ENCODE measurements at places on chromosomes 1 and 21.
A peak's percentile ranks its signal among the peaks of the same experiment; 100 is the strongest.

DNA sequence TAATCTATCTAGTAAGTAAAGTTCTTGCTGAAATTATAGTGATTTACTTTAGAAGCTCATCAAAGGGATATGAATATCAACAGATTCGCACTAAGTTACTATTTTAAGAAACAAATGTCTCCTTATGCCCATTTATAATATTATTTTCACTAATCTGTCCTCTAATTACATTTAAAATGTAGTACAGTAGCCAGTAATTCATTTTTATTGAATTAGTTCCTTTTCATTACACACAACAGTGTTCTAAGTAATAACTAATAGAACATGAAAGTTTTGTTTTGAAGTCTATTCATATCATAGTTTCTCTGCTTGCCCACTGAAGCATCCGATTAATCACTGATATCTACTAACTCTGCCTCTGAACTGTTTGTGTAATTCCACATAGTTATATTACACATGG is 225.8 kb downstream of the NEGR1 start:
- DNase-seq: no peak

DNA sequence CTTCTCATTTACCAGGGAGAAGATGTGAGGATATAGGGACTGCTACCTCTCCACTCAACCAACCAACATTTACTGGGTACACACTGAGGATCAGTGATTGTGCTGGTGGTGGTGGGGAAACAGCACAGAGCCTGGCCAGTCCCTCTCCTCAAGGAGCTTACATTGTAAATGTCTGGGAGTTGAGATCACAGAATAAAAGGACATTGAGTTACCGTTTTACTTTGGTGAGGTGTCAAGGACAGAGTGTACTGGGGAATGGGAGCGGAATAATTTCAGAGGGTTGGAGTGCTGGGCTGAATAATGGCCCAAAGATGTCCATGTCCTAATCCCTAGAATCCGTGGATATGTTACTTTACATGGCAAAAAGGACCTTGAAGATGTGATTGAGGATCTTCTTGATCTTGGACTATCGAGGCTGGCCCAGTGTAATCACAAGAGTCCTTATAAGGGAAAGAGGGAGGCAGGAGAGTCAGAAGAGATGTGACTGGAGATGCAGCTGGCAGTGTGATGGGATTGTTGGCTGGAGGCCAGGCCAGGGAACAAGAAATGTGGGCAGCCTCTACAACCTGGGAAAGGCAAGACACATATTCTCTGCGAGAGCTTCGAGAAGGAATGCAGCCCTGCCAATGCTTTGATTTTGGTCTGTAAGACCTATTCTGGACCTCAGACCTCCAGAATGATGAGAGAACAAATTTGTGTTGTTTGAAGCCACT is 26.6 kb upstream of the RWDD3 start:
- no peak for DNase-seq

GRCh38 chr1:92315766-92316599 is 17.1 kb downstream of the RPAP2 start:
- DNase-seq: no peak

DNA sequence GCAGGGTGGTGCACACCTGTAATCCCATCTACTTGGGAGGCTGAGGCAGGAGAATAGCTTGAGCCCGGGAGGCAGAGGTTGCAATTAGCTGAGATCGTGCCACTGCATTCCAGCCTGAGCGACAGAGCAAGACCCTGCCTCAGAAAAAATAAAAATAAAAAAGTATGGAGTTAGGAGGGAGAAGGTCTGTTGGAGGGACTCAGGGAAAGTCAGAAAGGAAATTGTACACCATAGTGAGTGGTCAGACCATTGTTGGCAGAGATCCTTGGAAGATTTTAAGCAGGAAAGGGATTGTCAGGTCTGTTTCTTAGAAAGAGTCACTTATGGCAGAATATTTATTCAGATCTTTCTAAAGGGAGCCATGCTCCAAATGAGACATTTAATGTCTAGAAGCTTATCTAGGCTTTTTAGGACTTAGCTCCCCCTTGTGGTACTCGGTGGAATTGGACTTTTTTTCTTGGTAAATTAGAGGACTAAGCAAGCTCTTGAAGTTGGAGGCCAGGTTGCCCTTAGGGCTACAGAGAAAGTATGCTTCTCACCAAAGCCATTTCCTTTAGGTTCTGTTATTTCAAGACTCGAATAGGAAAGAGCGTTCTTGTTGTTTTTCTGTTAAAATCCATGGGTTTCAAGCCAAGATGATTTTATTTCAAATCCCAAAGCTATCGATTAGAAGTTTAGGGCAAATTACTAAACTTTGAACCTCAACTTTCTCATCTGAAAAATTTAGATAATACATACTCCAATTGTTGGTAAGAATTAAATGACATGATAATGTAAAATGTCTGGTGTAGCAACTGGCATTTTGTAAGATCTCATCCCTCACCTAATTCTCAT is 16.5 kb downstream of the MIA3 start:
- DNase-seq: peak; percentile 96

DNA sequence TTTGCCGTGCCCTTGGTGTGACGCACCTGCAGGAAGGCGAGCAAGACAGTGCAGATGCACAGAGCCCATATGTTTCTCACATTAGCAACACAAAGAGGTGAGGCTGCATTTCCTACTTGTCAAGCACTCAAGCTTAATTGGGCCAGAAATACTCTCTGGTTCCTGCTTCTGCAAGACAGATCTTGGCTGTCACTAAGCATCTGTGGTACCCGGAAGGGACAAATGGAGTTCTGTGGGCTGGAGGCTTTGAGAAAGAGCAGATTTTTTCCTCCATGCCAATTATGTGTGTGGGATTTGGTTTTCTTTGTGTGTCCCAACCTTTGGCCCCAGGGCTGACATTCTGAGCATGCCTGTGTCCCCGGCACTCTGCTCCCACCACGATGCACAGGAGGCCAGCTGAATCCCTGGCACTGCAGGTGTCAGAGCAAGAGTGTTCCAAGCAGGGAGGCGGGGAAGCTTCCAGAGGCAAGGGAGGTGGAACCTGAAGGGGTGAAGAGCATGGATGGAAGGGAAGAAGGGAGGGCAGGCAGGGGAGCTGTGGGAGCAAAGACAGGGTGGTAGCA is 52.0 kb upstream of the STUM start:
- no peak for DNase-seq

- no peak for DNase-seq
These were observed 9.3 kb downstream of the NEK7 start for GRCh38 chr1:198165927-198166647.

GRCh38 chr21:42781150-42781970 is 98.0 kb downstream of the WDR4 start:
- DNase-seq: peak; percentile 62

DNA sequence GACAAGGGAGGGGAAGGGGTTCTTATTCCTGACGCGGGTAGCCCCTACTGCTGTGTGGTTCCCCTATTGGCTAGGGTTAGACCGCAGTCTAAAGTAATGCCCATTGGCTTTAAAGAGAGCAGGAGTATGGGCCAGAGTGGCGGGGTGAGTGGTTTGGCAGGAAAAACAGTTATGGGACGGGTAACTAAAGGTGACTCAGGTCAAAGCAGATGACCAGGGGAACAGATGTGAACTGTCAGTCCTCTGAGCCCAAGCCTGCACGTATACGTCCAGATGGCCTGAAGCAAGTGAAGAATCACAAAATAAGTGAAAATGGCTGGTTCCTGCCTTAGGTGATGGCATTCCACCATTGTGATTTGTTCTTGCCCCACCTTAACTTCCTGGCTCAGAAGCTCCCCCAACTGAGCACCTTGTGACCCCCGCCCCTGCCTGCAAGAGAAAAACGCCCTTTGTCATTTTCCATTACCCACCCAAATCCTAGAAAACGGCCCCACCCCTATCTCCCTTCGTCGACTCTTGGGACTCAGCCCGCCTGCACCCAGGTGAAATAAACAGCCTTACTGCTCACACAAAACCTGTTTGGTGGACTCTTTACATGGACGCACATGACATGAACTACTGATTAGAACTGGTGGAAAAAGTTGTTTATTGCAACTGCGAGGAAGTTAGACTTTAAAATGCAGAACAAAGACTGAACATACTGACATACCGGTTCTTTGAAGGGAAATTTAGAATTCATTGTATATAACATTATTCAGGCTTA is 758 bp upstream of the ATAD3B start:
- no peak for DNase-seq

DNA sequence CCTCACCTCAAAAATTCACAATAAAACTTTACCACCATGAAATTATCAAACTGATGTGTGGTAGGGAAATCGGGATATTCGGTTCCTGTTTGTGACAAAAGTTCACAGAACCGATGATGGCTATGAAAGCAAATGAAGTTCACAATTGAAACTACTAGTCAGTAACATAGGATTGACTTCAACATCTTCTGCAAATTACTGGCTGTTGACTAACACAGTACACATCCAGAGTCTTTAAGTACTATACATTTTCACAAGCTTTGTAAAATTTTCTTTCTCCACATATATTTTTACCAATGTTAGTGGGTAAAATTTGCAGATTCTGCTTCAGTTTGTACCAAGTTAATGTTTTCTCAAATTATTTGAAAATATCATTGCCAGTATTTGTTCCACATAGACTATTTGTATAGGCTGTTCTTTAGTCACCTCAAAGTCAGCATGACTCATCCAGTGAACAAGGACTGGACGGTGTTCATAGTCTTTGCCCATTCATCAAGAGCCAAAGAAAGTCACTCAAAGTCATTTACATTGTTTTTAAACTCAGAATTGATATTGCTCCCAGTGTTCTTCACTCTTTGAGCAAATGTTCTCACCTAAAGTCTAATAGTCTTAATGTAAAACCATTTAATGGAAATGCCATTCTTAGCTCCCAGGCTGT is 213.4 kb downstream of the USP25 start:
- no peak for DNase-seq

GRCh38 chr21:44790368-44790767 is 11.3 kb downstream of the UBE2G2 start:
- no peak for DNase-seq

GRCh38 chr1:5312293-5312674 is 657.9 kb downstream of the AJAP1 start:
- DNase-seq: no peak

DNA sequence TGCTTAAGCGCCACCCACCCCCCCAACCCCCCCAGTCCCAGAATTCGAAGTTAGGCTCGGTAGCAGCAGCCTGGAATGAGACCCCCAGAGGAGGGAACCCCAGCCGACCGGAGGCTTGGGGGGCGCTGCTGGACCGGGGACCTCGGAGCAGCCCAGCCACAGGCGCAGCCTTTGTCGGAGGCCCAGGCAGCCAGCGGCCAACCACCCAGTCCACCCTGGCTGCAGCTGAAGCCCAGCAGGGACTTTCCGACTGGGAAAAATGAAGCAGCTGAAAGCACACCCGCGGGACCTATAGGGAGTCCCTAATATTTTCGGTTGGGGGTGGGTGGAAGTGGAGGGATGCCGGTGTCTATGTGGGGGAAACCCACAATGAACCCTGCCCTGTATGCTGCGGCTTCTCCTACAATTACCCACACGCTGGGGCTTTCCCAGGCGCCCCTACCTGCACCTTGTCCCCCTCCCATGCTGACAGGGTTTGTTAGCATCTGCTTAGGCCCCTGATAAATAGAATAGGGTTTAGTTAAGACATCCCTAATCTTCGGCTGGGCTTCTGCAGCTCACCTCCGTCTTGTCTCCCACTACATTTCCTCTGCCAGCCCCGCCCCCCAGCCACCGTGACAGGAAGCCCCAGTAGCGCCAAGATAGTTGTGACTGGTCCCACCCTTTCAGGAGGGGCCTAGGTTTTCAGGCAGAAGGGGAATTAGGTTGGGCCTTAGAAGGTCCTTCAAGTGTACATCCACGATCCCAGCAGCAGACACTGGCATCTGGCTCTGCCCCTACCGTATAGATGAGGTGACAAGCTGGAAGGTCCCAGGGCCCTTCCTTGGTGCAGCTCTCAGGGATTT is 838 bp downstream of the CCDC28B start:
- DNase-seq: no peak

DNA sequence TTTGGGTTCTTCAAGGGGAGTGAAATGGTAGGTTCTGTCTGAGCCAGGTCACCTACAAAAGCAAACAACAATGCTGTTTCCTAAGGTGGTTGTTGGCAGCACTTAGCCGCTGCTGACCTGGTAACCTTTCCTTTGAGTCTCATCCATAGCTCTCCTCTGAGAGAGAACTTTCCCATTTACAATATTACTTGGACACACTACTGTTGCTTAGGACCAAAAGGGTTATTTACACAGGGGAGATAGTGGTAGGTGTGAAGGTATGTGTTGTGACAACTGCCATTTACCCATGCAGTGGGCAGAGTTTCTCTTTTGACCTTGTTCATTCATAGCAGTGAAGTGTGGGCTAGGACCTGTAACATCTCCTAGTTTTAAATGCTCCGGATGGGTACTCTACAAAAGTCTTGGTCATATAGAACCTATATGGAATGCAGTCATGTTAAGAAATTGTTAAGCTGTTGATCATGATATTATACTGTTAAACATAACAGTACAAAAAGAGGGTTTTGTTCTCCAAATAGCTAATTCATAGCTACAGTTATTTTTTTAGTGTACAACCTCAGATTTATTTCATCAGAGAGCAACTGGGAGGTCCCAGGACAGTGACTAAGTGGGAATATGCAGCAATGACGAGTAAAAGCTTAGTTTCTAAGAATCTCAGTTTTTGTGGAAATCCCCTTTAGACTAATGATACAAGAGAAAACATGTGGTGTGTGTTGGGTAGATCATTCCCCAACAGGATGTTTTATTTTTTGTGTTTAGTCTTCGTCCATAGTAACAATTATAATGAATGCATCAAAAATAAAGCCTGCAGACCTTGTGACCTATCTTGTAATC is 219.7 kb downstream of the NFIA start:
- DNase-seq: peak; percentile 47

GRCh38 chr1:72432645-72433267 is 150.4 kb upstream of the NEGR1 start:
- no peak for DNase-seq
